Lower leg skin (tissue), 4 donors: ENCODE measurements at places on chromosomes 6 and 20. TPM values are rescaled to one million over a fixed set of nuclear protein-coding genes. Genes with fewer than 3 reads are reported as not detected.

DNA sequence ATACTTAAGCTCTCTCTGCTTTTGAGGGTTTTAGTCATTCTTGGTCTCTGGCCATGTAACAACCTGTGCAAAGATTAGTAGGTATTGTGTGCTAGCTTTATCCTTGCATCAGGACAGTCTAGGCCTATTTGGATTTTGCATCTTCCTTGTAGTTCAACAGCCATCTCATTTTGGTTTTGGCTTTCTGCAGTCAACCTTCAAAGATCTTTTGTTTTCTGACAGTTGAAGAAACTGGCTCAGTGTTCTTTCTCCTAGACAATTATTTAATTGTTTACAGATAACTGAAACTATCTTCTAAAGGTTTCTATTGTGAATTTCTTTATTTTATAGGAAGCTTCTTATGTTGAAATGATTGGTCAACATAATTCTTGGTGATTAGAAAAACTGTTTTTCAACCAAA is 307.5 kb downstream of the CDKAL1 start:
- no peak for DNase-seq

DNA sequence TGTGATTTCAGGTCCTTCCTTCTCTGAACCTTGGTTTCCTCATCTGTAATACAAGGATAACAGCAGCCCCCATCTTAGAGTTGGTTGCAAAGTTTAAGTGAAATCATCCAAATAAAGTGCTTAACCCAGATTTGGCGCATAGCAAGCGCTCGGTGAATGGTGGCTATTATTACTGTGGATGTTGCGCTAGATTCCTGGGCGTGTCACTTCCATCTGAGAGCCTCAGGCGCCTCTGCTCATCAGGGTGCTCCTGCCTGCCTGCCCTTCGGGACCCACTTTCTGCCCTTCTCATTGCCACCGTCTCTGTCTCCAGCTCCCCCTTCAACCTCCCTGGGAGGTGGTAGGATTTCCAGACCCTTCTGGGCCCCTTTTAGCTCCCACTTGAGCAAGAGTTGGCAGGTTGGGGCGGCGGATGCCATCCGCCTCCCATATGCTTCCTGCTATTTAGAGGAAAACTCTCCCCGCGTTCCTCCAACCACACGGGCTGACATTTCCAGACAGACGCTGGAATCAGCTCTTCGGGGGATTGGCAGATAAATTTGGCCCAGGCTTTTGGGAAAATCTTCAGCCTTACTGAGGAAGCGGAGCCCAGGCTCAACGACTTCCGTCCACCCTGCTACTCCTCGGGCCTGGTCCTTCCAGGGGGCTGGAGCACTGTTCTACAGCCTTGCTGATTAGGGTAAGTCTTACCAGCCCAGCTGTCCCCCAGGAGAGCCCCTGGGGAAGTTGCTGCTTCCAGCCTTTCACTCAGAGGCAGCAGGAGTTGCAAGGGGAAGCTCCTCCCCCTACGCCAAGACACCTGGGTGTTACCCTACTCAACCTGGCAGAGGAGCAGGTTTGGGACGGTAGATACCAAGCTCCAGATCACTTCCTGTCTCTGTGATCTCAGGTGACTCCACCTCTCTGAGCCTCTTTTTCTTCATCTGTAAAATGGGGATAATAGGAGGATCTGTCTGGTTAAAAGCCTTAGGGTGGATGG is 71.5 kb downstream of the DLGAP4 start:
- DNase-seq, result no peak

DNA sequence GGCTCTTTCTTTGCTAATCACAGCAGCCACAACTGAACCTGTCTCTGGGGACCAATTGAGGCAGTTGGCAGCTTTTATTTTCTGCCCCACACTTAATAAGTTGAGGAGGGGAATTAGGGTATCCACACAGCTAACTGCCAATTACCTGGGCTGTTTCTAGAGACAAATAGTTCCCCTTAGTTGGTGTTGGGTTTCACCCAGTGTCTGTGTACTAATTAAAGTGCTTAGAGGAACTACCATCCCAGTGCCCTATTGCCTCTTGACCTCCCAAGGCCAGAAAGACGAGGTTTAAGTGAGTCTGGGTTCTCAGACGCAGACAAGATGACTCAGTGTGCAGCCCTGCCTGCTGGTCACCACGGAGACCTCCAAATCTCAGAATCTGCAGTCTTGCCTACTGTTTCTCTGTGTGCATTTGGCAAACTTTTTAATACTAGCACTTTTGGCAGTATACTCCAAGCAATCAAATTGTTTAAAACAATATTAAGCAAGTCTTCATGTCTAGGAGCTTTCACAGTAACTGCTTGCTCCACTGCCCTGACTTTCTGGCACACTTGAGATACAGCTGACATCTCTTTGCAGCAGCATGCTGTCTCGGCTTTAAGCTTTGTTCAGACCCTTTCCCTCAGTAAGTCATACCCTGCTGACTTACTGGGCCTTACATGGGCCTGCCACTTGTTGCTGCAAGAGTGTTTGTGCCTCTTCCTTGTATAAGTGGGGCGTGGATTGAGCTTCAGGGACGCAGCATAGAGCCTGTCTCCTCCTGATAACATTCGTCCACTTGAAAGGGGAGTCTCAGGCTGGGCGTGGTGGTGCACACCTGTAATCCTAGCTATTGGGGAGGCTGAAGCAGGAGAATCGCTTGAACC is 31.9 kb downstream of the STK35 start:
- DNase-seq, result peak; percentile 29

- DNase-seq, result no peak
Observed at GRCh38 chr20:43702502-43702901, 24.3 kb downstream of the GTSF1L start.

DNA sequence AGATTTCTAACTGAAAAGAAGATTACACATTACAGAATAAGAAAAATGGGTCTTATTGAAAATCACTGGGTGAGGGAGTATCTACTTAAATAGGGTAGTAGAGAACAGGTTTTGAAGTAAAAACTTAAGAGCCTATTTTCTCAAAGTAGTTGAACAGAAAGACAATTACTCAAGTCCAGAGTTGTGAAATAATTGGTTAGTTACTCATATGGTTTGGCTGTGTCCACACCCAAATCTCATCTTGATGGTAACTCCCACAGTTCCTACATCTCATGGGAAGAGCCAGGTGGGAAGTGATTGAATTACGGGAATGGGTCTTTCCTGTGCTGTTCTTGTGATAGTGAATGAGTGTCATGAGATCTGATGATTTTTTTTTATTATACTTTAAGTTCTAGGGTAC is 1035.3 kb upstream of the GJE1 start:
- no peak for DNase-seq

DNA sequence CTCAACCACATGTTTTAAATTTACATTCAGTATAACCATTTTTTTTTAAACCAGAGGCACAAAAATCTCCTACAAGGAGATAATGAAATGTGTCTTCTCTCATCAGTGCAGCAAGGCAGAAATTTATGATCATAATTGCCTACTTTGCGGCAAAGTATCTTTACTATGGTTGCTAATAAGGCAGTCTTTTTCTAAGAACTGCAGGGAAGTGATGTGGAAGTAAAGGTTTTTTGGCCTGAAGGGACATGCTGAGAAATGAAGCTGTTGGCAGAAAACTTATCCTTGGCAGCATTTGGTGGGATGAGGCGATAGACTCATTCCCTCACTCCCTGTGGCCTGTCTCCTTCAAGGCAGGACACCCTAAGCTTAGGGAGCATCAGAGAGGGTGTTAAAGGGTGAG is 48.7 kb downstream of the SCGN start:
- no peak for DNase-seq

DNA sequence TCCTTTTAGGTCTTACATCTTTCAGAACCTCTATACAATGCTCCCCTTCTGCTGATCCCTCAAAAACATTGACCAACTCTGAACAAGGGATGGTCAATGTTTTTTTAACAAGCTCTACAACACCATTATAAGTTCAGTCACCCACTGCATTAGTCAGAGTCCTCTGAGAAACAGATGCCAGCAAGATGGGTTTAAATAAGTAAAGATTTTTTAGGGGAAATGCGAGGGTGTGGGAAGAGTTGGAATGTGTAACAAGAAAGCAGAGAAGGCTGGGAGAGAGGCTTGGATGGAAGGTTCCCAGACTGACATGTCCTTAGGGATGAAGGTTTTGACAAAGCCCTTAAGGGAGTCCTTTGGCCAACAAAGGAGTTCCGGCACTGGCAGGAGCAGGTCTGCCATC is 478.3 kb downstream of the FRK start:
- DNase-seq, result no peak

- no peak for DNase-seq
Observed at GRCh38 chr20:63850689-63851547, 10.4 kb upstream of the ABHD16B start.

DNA sequence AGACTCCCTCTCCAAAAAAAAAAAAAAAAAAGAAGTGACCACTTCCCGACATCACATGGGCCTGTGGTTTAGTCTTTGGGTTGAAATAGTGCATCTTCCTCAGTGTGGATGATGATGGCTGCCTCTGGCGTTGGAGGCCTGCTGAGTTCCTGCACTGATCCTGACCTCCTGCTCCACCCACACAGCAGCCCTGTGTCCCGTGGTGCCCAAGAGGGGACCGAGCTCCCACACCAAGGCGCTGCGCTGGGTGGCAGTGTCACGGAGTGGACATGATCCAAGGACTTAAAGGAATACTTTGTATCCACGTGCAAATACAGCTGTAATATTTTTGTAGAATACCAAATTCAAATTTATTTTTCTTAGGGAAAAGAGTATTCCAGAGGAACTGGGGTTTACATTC is 109.2 kb upstream of the PHACTR3 start:
- peak; percentile 65 for DNase-seq

DNA sequence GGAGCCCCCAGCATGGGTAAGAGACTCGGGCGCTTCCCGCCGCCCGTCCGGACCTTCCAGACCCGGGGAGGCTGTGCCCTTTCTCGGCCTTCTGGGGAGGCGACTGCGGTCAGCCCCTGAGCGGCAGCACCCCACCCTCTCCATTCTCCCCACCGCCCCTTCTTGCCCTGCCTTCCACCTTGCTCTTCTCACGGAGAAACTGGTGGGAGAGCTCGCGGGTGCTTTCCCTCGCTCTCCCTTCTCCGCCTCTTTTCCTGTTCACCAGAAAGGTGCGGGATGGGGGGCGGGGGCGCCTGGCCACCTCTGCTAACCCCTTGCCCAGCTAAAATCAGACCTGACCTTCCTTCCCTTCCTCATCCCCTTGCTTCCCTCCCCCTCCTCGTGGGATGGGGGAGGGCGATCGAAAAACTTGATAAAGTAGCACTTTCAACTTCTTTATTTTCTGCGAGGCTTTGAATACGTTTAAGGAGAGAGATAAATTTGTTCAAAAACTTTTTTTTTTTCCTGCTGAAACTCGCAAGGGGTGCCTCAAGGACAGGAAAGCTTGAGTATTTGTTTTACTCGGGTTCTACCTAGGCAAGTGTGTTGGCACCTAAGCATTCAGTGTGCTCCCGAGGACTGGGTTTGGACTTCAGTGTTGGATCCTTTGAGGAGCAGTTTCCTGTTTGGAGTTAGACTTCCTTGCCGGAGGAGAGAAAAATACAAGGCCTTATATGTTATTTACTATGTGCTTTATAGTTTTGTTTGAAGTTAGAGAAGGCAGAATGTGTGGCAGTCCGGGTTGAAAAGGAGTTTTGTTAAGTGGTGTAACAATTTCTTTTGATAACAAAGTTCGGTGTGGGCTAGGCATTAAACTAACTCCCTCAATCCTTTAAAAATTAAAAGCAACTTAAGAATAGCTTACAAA is 897 bp downstream of the CD2AP start:
- DNase-seq, result no peak

DNA sequence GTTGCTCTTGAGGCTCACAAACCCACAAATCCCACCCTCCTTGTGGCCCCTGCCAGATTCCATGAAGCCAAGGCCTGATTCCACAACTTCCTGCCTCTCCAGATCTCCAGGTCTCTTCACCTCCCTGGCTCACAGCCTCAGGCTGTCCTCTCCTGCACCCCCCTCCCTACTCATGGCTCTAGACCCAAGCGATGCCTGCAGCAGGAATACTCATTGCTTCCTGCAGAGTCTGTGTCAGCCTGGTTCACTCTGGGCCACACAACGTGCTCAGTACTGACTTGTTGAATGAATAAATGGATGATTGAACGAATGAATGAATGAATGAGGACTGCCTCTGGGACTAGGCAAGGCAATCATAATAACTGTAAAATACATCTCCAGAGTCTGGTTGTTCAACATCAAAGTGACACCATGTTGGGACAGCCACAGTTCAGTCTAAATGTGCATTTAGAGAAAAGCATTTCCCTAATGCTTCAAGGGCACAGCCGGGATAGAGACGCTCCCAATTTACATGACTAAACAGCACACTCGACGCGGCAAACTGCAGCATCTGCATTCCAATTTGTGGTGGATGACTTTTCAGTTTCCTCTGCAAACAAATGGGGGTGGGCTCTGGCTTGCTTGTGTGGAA is 139.9 kb downstream of the GRM4 start:
- no peak for DNase-seq

- no peak for DNase-seq
Observed at GRCh38 chr6:44012078-44012493, 115.2 kb downstream of the MRPL14 start.

GRCh38 chr20:62603907-62604785 is 38.2 kb upstream of the SLCO4A1 start:
- DNase-seq, result no peak

DNA sequence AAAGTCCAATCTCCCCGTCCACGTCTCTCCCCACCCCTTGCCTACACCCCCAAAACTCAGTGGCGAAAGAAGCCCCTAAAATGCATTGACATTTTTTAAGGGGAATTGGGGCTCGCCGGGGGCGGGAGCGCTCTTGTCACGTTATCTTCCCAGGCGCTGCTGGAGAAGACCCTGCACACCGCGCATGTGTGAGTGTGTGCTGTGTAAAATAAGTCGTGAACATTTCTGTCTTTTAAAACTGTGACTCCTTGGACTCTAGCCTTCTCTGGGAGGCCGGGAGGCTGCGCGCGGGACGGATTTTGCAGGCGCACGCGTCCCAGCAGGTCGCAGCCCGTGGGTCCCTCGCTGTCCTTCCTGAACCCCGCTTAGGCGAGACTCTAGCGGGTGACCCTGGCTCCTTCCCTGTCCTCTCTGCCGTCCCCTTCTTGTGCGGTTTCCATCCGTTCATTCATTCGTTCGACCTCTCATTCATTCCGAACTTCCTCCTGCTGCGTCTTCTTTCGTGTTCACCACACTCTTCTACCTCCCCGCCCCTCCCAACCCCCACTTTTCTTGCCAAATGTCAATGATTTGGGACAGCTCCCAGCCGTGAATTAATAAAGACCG is 2.2 kb downstream of the NRN1 start:
- DNase-seq, result no peak

- no peak for DNase-seq
Observed at GRCh38 chr6:112634376-112634775, 287.2 kb downstream of the RFPL4B start.

Gene HFE
- 6.7 TPM for total RNA-seq

Gene ERVFRD-1
- not detected for total RNA-seq

Gene PCSK2
- 16.2 TPM for total RNA-seq

Gene PSORS1C1
- 21.4 TPM for total RNA-seq

Gene SLC22A16
- not detected for total RNA-seq
